ENCODE measurements at places on chromosomes 12 and 14.

DNA sequence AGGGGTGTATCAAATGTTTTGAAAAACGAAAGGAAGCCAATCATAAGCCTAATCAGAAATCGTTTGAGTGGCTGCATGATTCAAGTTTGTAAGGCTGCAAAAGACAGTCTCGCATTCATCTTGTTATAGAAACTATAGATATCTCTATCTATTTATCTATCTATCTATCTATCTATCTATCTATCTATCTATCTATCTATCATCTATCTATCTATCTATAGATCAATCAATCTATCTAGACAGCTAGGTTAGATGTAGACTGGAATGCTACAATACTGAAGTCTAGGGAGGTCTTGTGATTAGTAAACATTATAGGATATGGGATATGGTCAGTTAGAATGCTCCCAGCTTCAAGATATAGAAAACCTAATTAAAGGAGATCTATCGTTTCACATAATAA is 52.2 kb upstream of the BTG1 start:
- no peak for DNase-seq

GRCh38 chr12:79374545-79374944 is 316.2 kb downstream of the PAWR start:
- DNase-seq = no peak

- DNase-seq = peak; percentile 24
These were observed 5.7 kb upstream of the NOS1 start for GRCh38 chr12:117367006-117367638.

GRCh38 chr12:113591480-113591974 is 119.9 kb upstream of the LHX5 start:
- DNase-seq = no peak

- DNase-seq = no peak
These were observed 96.2 kb downstream of the PLBD1 start for GRCh38 chr12:14471497-14471896.

DNA sequence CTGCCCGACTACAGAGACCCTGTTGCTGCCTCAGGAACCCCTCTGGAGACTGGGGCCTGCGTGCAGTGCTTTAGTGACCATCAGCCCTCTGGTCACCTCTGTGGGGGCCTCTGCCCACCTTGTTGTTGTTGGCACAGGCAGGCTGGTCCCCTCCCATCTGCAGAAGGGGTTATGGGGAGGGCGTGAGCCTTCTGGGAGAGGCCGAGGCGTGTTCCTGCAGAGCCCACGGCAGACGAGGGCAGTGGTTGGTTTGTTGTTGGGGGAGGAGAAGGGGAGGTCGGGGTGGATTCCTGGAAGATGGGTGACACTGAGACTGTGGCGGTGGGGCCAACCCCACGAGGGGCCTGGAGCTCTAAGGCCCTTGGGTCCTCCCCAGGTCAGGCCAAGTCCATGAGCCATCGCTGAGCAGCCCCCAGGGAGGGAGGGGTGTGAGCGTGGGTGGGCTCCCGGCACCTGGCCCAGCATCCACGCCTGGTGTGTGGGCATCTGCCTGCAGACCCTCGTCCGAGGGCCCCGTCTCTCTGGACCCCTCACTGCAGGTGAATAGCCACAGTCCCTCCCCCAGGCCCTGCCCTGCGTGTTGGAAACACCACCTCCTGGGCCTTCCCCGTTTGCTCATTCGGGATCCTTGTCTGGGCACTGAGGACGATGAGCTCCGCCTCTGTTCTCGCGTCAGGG is 23.6 kb downstream of the FBRSL1 start:
- DNase-seq = no peak

- no peak for DNase-seq
These were observed 60.3 kb upstream of the TBPL2 start for GRCh38 chr14:55500708-55501107.

GRCh38 chr12:127150956-127151355 is 1116.0 kb upstream of the TMEM132C start:
- no peak for DNase-seq

DNA sequence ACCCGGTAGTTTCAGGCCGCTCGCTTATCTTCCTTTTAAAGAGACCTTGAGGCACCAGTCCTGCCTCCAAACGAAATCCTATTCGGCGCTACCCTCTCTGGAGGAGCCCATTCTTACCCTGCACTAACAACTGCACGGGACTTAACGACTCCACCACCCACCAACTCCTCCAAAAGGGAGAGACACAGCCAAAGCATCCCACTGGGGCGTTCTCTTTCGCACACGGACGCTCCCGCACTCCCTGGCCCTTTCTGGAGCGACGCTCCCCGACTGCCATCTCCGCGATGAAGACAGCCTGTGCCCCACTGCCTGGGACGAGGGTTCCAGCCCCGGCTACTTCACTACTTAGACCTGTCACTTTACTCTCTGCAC is 650 bp downstream of the GALC start:
- no peak for DNase-seq

DNA sequence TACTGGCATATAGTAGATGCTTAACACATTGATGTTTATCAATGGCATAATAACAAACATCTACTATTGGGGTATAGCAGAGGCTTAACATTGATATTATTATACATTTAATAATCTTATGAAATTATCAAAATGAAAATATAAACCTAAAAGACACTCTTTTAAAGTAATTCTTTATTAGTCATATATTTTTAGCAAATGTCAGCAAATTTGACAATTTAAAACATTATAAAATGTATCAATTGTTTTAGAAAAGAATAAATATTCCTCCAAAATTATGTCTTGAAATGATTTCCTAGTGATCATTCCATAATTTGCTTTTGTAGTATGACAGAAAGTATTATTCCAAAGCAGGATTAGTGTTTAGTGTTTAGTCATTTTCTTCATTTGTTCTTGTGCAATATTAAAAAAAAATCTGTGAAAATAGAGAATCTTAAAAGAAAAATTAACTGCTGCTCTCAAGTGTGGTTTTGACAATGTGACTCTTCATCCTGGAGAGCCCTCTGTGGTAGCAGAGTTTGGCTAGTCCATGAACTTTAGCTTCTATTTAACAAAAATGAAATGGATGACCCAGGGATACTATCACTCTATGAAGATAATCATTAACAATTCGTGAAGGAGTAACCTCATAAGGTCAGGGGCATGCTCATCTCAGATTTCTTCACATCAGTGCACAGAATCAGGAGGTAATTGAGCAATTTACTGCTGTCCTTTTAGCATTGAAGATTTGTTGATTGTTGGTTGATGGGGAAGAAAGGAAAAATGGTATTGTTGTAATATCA is 1018.5 kb downstream of the LRFN5 start:
- no peak for DNase-seq

DNA sequence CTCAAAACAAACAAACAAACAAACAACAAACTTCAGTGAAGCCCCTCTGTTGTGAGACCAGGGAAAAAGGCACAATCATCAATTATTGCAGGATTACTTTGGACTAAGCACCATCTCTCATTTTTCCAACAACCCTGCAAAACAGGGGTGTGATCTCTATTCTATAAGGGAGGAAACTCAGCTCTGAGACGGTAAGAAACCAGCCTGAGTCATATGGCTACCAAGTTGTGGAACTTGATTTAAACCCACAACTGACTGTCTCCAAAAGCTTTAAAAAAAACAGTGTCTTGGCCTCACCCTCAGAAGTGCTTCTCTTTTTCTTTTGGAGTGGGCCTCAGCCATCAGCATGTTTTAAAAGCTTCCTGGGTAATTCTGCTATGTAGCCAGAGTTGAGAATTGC is 49.8 kb downstream of the RIN3 start:
- no peak for DNase-seq

DNA sequence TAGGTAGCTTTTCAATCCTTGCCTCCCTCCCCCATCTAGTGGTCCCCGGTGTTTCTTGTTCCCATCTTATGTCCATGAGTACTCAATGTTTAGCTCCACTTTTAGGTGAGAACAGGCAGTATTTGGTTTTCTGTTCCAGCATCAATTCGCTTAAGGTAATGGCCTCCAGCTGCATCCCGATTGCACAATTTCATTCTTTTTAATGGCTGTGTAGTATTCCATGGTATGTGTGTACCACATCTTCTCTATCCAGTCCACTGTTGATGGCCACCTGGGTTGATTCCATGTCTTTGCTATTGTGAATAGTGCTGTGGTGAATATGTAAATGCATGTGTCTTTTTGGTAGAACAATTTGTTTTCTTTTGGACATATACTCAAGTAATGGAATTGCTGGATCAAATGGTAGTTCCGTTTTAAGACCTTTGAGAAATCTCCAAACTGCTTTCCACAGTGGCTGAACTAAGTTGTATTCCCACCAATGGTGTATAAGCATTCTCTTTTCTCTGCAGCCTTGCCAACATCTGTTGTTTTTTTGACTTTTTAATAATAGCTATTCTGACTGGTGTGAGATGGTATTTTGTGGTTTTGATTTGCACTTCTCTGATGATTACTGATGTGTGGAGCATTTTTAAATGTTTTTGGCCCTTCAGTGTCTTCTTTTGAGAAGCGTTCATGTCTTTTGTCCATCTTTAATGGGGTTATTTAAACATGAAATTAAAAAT is 34.2 kb upstream of the ASPG start:
- DNase-seq = no peak

DNA sequence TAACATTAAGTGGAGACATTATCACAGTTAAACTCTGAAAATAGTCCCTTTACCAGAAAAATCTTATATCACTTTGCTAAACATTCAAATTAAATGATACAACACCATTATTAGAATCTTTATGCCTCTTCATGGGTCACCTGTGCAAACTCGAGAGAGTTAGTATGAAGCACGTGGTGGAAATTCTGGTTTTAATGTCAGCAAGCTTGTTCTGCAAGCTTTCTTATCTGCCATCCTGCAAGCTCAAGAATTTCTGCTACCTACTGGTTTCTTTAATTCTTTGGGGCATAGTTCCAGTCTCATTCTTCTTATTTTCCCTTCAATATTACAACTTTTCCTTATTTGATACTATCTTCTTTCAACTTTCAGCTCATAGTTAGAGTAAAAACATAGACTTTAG is 868 bp downstream of the CATSPERB start:
- DNase-seq = no peak

DNA sequence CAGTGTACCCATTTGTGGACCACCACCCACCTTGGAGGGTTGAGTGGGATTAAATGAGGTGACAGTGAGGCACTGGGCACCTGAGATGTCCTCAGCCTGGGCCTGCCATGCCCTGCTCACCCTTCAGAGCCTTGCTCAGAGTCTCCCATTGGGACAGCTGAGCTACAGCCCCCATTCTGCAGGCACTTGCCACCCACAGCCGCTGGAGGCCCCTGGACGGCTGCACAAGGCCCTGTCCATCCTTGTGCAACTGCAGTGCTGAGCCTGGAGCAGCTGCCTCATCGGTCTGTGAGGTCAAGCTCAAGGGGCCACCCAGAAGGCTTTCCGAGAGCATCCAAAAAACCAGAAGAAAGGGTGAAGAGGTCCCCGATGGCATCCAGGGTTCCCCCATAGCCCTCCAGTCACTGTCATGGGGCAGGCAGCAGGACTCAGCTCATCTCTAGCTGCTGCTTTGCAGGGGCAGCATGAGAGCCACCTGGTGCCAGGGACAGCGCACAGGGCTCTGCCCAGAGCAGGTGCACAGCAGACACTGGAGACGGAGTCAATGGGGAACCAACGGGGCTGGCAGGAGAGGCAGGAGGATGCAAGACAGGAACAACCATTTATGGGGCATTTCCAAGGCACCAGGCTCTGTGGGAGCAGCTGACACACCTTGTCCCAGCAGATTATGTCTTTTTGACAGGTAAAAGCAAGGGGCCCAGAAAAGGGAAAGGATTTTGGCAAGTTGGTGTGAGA is 84.6 kb downstream of the ARL6IP4 start:
- DNase-seq = no peak

- no peak for DNase-seq
These were observed 93.9 kb downstream of the SLC38A1 start for GRCh38 chr12:46174919-46175318.

- no peak for DNase-seq
These were observed 61.5 kb downstream of the SLC6A12 start for GRCh38 chr12:152440-152839.

- peak; percentile 62 for DNase-seq
These were observed 24.5 kb upstream of the PPP1R13B start for GRCh38 chr14:103871596-103872480.

DNA sequence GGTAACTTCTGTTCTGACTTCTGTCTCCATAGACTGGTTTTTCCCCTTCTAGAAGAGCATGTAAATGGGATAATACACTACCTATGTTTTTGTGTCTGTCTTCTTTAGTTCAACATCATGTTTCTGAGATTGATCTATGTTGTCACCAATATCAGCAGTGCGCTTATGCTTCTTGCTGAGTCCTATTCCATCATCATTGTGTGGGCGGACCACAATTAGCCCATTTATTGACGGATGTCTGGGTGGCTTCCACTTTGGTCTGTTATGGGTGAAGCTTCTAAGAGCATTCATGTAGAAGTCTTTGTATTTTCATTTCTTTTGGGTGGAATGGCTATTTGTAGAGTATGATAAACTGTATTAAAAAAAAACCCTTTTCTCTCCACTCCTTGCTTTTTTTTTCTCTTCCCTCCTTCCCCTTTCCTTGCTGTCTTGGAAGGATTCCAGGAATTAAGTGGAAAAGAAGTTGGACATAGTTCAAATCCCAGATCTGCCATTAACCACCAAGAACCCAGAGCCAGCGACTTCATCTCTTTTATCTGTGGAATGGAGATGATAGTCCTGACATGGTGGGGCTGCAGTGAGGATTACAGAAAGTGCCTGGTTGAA is 7.0 kb upstream of the SERPINA1 start:
- DNase-seq = no peak

GRCh38 chr12:1608713-1609119 is 14.3 kb upstream of the FBXL14 start:
- DNase-seq = no peak

DNA sequence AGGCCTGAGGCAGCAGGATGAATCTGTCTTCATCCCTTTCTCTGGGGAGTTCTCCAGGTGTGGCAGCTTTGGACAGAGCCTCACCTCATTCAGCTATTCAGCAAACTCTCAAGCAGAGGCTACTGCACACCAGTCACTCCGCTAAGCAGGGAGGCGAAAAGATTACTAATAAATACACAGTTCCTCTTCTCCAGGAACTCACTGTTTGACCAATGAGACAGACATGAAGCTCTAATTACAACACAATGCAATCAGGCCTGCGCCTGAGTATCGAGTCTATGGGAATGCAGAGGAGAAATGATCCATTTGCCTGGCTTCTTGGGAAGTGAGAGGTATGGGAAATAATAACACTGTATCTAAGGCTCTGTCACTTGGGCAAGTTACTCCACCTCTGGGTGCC is 178.1 kb downstream of the CRADD start:
- no peak for DNase-seq

DNA sequence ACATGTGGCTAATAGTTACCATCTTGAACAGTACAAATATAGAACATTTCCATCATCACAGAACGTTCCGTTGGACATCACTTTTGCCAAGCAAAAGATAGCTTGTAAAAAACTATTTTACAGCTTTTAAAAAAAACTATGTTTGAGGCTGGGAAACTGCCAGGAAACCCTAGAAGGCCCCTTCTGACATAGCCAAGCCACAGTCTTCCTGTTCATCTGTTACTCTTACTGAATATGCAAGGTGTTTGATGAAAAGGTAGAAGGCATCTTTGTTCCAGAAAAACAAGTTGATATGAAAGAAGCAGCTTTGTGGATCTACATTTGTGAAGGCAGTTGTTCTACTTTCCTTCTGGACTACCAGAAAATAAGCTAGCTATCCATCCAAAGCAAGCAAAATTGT is 23.6 kb upstream of the WNK1 start:
- peak; percentile 10 for DNase-seq
